PC-3 (cell line): ENCODE measurements at places on chromosomes 11 and 22. TPM values are rescaled to one million over a fixed set of nuclear protein-coding genes. Genes with fewer than 3 reads are reported as not detected.

- H3K27me3 ChIP-seq, result peaks cover 20% of the 10 kb centered on the region
- no peaks in the 10 kb centered on the region for H3K4me1 ChIP-seq
- no peaks in the 10 kb centered on the region for H3K36me3 ChIP-seq
- no peak overlapping the region for H3K4me3 ChIP-seq
- H3K27ac ChIP-seq, result no peak overlapping the region
These were observed 49.8 kb upstream of the SPATA19 start for GRCh38 chr11:133895061-133895479.

- H3K27ac ChIP-seq, result no peak overlapping the region
- peak overlapping the region; percentile 85; the same call in 1 of the 2 replicates for H3K4me3 ChIP-seq
- peaks cover 21% of the 10 kb centered on the region for H3K36me3 ChIP-seq
- no peaks in the 10 kb centered on the region for H3K27me3 ChIP-seq
- H3K4me1 ChIP-seq, result peaks cover 25% of the 10 kb centered on the region
These were observed 2.2 kb downstream of the PLCB3 start for GRCh38 chr11:64253481-64253880.

DNA sequence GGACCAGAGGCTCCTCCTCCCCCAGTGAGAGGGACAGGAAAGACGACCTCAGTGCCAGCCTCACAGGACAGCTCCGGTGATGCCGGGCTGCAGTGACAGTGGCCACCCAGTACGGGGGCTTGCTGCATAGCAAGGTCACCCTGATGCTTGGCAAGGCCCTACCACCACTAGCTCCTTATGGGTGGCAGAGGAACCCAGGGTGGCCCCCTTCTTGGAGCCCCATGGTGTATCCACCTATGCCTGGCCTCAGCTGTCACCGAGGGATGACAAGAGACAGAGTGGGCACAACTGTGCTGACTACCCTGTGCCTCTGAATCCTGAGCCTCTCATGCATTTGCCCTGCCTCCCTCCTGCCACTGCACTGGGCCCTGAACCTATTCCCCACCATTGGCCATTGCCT, 809.2 kb downstream of the TBC1D22A start:
- no peak overlapping the region for H3K27ac ChIP-seq
- no peak for DNase-seq
- H3K36me3 ChIP-seq, result no peaks in the 10 kb centered on the region
- H3K4me1 ChIP-seq, result no peaks in the 10 kb centered on the region
- peaks cover 20% of the 10 kb centered on the region for H3K27me3 ChIP-seq

- H3K36me3 ChIP-seq, result no peaks in the 10 kb centered on the region
- H3K4me3 ChIP-seq, result no peak overlapping the region
- no peak overlapping the region for H3K27ac ChIP-seq
- H3K4me1 ChIP-seq, result no peaks in the 10 kb centered on the region
These were observed 1825.0 kb upstream of the RAG2 start for GRCh38 chr11:38423042-38423441.

DNA sequence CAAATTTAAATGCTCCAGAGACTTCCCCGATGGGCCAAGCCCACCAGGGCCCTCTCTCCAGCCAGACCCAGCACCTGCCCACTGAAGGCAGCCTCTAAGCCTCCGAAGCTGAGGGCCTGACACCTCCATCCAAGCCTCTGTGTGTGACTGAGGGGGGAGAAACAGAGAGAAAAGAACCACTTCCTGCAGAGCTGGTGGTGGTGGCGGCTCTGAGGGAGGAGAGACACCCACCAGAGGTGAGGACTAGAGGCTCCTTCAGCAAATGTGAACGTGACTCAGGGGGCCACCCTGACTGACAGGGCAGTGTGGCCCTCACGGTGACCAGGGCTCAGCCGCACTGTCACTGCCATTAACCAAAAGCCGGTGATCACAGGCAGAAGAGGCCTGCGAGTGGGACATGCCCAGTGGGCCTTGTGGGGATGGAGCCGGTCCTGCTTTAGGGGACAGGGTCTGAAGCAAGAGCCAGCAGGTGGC, 31.0 kb upstream of the CD5 start:
- DNase-seq, result no peak
- no peaks in the 10 kb centered on the region for H3K36me3 ChIP-seq
- no peak overlapping the region for H3K4me3 ChIP-seq
- H3K4me1 ChIP-seq, result no peaks in the 10 kb centered on the region
- peaks cover 9% of the 10 kb centered on the region for H3K27me3 ChIP-seq
- no peak overlapping the region for H3K27ac ChIP-seq

GRCh38 chr11:87002918-87003317, 34.8 kb upstream of the TMEM135 start:
- no peaks in the 10 kb centered on the region for H3K27me3 ChIP-seq
- H3K4me3 ChIP-seq, result no peak overlapping the region
- peaks cover 41% of the 10 kb centered on the region for H3K4me1 ChIP-seq
- DNase-seq, result no peak

GRCh38 chr22:44540756-44541670, 43.0 kb upstream of the RTL6 start:
- no peaks in the 10 kb centered on the region for H3K27me3 ChIP-seq
- no peak overlapping the region for H3K27ac ChIP-seq
- no peak overlapping the region for H3K4me3 ChIP-seq
- no peaks in the 10 kb centered on the region for H3K36me3 ChIP-seq
- no peak for DNase-seq

DNA sequence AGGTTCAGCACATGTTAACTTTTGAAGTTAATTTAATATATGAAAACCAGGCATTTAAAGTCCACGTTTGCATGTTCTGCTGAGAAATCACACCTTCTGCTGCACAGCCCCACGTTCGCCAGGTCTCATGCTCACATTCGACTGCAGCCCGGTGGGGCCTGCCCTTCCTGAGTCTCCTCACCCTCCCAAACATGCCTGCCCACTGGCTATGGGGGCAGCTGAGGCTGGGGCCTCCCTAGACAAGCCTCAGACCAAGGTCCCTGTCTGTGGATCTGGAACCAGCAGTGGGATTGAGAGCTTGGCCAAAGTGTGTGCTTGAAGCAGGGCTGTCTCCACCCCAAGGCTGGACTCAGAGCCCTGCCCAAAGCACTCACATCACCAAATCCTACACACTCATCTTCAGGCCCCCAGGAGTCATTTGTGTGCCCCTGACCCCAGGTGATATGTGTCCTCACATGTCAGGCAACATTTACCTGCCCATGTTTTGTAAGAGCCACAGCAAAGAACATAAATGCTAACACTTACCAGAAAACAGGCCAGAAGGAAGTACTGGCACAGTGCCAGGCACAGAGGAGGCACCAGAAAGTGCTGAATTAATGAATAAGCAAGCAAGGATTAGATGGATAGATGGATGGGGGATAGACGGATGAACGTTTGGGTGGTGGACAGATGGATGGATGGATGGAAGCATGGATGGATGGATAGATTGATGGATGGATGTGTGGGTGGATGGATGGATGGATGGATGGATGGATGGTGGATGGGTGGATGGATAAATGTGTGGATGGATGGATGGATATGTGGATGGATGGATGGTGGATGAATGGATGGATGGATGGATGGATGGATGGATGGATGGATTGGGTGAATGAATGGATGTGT, 9.4 kb upstream of the FADD start:
- H3K4me1 ChIP-seq, result peaks cover 8% of the 10 kb centered on the region; the same call in 1 of the 2 replicates
- no peak for DNase-seq
- no peaks in the 10 kb centered on the region; the same call in 1 of the 2 replicates for H3K36me3 ChIP-seq
- no peak overlapping the region for H3K4me3 ChIP-seq
- no peak overlapping the region for H3K27ac ChIP-seq

- peak; percentile 79 for DNase-seq
- H3K27ac ChIP-seq, result no peak overlapping the region
- H3K27me3 ChIP-seq, result no peaks in the 10 kb centered on the region
- 0 out of 2 replicates have a peak, but pooled peaks cover 5% of the 10 kb centered on the region for H3K4me1 ChIP-seq
These were observed 25.7 kb upstream of the HMGXB4 start for GRCh38 chr22:35231585-35232084.

DNA sequence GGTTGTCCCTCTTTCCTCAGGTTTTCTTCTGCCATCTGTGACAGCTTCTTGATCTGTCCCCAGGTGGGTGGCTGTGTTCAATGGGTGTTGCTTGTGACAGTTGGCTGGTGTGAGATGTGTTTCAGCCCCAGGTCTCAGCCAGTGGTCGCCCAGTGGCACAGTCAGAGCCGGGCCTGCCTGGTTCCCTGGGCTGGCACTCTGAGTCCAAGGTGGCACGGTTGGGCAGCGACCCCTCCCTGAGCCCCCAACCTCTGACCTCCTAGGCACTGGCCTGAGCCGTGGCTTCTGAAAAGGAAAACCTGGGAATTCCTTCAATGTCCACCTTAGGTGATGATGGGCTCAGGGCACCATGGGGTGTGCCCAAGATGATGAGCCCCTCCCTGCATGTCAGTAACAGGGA, 14.0 kb upstream of the PRODH start:
- no peak overlapping the region for H3K27ac ChIP-seq
- H3K27me3 ChIP-seq, result no peaks in the 10 kb centered on the region
- no peak for DNase-seq
- H3K4me3 ChIP-seq, result no peak overlapping the region

GRCh38 chr11:11265320-11265719, 87.7 kb downstream of the CSNK2A3 start:
- H3K36me3 ChIP-seq, result no peaks in the 10 kb centered on the region
- no peak overlapping the region for H3K4me3 ChIP-seq
- DNase-seq, result peak; percentile 77
- H3K4me1 ChIP-seq, result peaks cover 38% of the 10 kb centered on the region

GRCh38 chr11:86914865-86915519, 40.2 kb downstream of the FZD4 start:
- no peak overlapping the region for H3K4me3 ChIP-seq
- H3K27me3 ChIP-seq, result no peaks in the 10 kb centered on the region
- peaks cover 4% of the 10 kb centered on the region; the same call in 1 of the 2 replicates for H3K36me3 ChIP-seq
- DNase-seq, result no peak

DNA sequence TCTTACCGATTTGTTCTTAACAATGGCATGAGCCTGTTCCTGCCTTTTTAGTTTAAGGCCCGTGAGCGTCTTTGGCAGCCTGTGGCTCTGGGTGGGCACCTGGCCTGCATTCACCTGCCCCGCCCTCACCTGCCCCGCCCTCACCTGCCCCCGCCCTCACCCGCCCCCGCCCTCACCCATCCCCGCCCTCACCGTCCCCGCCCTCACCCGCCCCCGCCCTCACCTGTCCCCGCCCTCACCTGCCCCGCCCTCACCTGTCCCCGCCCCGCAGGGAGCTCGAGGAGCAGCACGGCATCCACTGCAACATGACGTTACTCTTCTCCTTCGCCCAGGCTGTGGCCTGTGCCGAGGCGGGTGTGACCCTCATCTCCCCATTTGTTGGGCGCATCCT, 14.2 kb downstream of the GATD1 start:
- peak; percentile 59 for DNase-seq
- H3K27me3 ChIP-seq, result no peaks in the 10 kb centered on the region
- peak overlapping the region; percentile 91 for H3K27ac ChIP-seq
- H3K36me3 ChIP-seq, result peaks cover 39% of the 10 kb centered on the region
- no peak overlapping the region for H3K4me3 ChIP-seq

- peaks cover 30% of the 10 kb centered on the region for H3K4me1 ChIP-seq
- peak; percentile 84 for DNase-seq
- peak overlapping the region; percentile 41 for H3K27ac ChIP-seq
- no peaks in the 10 kb centered on the region for H3K27me3 ChIP-seq
- H3K4me3 ChIP-seq, result no peak overlapping the region
These were observed 59.5 kb upstream of the AMOTL1 start for GRCh38 chr11:94708642-94709041.

DNA sequence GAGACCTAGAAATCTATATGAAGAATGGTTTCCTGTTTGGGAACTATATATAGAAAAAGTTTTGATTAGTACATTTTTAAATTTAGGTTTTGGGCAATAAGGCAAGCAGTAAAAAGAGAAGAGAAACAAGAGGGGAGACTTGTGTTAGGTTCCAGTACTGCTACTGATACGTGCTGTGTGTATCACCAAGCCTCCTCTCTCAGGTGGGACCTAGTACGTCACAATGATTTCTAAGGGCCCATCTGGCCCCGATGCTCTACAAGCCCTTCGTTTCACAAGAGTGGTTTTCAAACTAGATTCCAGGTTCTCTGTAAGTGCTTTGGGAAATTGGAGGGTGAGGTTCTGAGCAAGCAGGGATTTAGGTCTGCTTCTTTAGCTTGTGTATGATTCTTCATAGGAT, 39.2 kb downstream of the USP35 start:
- no peak for DNase-seq
- H3K36me3 ChIP-seq, result peaks cover 5% of the 10 kb centered on the region; the same call in 1 of the 2 replicates
- no peak overlapping the region for H3K4me3 ChIP-seq
- H3K27ac ChIP-seq, result no peak overlapping the region
- H3K27me3 ChIP-seq, result no peaks in the 10 kb centered on the region

- H3K27me3 ChIP-seq, result no peaks in the 10 kb centered on the region
- peaks cover 3% of the 10 kb centered on the region; the same call in 1 of the 2 replicates for H3K4me1 ChIP-seq
- no peak overlapping the region for H3K27ac ChIP-seq
These were observed 11.5 kb upstream of the NAP1L4 start for GRCh38 chr11:3003396-3004231.

B4GALNT4 gene
- total RNA-seq, result 52.9 and 87.9 TPM in 2 replicates

RASD2 gene
- total RNA-seq, result 0.07 and 0.46 TPM in 2 replicates

FAM180B gene
- total RNA-seq, result not detected in 2 replicates

ZBTB16 gene
- total RNA-seq, result not detected in 2 replicates

TCN2 gene
- total RNA-seq, result 1.7 and 4.2 TPM in 2 replicates
